A172 (cell line): ENCODE measurements at places on chromosomes 16 and 17.
A peak's percentile ranks its signal among the peaks of the same experiment; 100 is the strongest.

DNA sequence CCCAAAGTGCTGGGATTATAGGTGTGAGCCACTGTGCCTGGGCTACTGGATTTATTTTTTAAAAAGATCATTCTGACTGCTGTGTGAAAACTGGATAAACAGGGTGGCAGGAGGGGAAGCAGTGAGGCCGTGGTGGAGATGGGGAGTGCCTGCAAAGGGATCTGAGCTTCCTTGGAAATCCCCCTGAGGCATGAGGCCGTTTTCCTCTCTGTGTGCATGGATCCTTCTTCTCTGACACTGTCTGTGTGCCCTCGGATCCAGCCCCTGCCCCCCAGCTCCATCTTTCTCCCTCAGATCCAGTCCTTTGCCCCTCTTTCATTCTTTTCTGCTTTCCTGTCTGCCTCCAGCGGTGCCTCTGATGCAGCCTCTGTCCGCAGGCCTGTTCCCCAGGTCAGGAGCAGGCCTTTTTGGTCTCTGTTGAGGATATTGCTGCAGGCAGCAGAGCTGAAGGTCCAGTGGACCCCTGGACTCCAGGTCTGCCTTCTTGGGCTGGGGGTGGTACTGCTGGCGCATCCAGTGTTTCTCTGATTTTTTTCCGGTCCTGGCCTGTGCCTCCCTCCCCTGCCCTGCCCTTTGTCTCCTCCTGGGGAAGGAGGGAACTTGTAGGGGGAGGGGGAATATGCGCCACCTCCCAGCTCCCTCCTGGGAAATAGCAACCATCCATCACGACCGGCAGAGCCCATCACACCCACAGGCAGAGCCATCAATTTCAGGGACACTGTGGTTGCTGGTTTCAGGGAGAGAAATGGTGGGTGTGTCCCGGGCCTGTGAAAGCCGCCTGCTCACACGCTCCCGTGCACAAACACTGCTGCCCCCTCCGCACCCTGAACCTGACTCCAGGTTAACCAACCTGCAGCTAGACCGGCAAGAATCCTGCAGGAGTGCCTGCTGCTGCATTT lies 17.0 kb downstream of the MGAT5B start:
- DNase-seq: no peak

DNA sequence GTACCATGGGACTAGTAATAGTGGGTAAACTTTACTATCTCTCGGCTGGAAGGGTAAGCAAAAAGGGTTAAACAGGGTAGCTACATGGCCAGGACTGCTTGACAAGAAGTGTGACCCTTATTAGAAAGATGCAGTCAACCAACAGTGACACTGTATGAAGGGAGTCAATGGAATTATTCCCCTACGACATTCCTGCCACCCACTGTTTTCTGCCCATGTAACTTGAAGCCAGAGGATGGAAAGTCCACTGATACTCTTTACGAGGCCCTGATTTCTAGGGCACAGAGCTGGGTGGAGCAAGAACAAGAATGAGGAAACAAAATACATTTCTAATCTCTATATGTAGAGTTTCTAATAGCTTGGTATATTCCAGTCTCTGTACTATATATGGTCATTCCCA lies 1102.5 kb downstream of the CDH11 start:
- no peak for DNase-seq

GRCh38 chr16:88780142-88781062 lies 4.6 kb downstream of the PIEZO1 start:
- DNase-seq: no peak

GRCh38 chr17:44992242-44992939 lies 24.3 kb upstream of the C1QL1 start:
- DNase-seq: no peak

DNA sequence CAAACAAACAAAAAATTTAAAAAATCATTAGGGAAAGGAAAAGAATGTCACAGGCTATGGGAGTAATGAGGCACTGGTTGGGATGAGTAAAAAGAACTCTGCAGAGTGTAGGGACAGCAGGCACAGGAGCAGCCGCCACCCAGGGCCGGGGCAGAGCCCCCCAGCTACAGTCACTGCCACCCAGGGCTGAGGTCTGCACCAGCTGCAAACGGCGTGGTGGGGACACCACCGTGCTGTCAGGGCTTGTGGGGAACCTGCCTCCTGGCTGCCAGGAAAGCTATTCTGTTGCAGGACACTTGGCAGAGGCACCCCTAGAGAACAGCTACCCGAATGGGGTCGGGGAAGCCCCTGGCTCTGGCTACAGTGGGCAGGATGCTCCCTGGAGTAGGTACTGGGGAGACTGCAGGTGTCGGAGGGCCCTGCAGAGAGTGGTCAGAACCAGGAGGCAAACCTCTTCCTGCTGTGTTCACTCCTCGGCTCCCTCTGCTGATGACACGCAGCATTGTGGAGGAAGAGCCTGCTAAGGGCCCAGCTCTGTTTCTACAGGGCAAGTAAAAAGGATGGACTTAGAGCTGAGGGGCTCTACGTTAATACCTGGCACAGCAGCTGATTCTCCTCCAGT lies 32.3 kb upstream of the CAPN15 start:
- peak; percentile 28 for DNase-seq

GRCh38 chr16:56520251-56520577 lies 390 bp upstream of the BBS2 start:
- DNase-seq: no peak

DNA sequence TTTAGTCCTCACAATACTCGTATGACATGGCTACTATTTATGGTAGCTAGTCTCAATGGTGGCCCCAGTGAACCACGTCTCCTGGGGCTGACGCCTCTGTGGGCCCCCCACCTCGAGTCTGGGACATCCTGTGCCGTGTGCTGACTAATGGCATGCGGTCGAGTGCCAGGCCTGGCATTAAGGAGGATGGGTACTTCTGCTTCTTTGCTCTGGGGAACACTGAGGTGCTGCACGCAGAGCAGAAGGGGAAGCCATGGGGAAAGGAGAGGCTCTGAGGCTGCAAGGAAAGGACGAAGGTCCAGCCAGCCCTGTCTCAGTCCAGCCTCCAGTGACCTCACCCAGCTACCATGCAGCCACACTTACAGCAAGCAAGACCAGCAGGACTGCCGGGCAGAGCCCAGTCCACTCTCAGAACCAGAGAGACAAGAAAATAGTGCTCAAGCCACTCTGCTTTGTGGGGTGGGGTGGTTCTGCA lies 5.7 kb upstream of the MPRIP start:
- DNase-seq: peak; percentile 45

GRCh38 chr16:85881436-85881835 lies 17.5 kb upstream of the IRF8 start:
- no peak for DNase-seq

GRCh38 chr16:88706965-88707826 lies 893 bp downstream of the CTU2 start:
- no peak for DNase-seq

GRCh38 chr17:61492759-61493526 lies 40.7 kb downstream of the TBX4 start:
- peak; percentile 43 for DNase-seq

DNA sequence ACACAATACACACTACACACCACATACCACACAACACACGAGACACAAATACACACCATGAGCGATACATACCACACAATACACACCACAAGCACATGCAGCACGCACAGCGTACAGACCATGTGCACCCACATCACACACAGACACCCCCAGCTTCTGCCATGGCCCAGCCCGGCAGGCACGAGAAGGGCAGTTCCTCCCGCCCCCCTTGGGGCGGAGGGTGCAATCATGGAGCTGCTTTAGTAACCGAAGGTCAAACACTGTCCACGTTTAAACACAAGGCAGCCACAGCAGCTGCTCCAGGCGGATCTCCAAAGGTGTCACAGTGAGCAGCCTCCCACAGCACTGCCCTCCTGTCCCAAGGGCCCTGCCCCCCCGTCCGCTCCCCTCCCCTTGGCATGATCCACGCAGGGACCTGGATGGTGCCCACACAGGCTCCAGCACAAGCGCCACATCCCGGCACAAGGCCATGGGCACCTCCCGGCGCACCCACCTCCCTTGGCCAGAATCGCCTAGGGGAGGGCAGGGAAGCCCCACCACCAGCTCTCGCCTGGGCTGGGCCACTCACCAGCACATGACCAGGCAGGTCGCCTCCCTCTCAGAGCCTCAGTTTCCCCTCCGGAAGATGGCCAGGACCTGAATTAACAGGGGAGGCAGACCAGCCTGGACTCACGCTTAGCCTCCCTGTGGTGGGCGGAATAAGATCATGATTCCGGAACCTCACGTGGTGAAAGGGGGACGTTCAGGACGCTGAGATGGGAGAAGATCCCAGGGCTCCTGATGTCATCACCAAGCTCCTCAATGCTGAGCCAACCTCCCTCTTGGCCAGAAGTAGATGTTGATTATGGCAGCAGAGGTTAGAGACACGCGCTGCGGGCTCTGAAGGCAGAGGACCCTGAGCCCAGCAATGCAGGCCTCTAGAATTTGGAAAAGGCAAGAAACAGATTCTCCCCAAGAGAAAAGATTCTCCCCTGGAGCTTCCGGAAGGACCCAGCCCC lies 32.6 kb upstream of the ZNF469 start:
- no peak for DNase-seq

GRCh38 chr16:65285128-65286048 lies 163.5 kb upstream of the CDH11 start:
- DNase-seq: no peak
